Central memory CD8-positive, alpha-beta T cell (primary cell): ENCODE measurements at places on chromosomes 6 and 20.

DNA sequence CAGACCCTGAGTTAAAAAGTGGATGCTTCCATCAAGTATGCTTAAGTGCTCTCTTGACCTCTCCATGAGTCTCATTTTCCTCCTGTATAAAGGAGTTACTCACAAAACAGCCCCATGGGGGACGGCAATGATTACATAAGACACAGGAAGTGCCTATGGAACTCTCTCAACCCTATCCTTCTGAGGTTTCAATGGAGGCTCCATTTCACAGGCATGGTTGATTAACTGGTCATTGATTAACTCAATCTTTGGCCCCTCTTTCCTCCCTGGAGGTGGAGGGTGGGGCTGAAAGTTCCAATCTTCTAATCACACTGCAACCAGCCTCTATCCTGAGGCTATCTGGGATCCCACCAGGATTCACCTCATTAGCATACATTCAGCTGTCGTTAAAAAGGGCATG lies 29.3 kb downstream of the CST8 start:
- no peak for DNase-seq

GRCh38 chr20:37991157-37991866 lies 41.9 kb downstream of the TTI1 start:
- DNase-seq = no peak

- no peak for DNase-seq
Observed at GRCh38 chr6:11639376-11640235, 102.1 kb downstream of the TMEM170B start.

DNA sequence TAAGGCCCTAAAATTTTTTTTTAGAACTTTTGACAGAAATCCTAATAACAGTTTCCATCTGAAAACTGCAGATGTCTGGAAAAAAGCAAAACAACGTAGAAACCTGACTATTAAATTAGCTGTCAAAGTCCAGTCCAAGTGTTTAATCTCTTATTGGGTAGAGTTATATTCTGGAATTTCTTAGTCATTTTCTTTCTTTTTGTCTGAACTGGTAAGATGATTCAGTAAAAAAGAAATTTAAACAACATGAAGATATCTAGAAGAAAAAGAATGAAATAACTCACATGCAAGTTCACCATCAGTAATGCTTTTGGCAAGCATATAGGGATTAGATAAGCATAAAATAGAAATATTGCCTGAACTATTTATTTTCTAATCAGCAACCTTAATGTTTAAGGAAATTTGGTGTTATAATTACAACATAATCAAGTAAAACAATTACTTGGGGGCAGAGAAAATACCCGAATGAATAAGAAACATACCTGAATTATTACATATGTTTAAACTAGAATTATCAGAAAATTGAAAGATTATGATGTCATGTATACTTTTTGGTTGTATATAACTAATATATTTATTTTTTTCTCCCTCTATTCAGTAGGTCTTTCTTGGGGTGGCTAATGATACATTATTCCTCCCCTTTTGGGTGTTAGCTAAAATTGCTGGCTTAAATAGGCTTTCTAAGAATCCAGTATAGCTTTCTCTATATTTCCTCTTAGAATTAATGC lies 51.1 kb downstream of the FAM83B start:
- DNase-seq = no peak

GRCh38 chr6:79544299-79544927 lies 7.2 kb upstream of the LCA5 start:
- no peak for DNase-seq

DNA sequence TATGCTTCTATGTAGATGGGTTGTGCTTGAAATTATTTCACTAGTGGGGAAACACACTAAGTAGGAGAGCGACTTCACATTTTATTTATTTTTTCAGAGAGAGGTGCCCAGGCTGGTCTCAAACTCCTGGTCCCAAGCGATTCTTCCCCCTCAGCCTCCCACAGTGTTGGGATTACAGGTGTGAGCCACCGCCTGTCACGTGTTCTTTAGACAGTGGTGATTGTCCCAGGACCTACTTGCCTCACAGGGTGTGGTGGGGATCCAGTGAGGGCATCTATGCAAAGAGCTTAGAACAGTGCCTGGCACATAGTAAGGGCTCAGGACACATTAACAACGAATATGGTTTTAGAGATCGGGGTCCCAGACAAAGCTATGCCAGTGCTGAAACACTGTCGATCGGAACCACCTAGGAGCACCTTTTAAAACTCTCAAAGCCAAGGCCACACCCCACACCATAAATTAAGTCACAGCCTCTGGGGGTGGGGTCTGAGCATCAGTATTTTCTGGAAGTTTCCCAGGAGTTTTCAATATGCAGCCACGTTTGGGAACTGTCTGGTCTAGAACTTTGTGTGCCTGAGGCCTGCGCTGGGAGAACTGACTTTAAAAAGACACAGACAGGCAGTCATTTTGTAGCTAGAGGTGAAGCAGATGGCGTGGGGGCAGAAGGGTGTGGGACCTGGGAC lies 4.8 kb upstream of the BCAS4 start:
- no peak for DNase-seq

GRCh38 chr6:38185244-38185643 lies 365.7 kb downstream of the ZFAND3 start:
- DNase-seq = no peak

- DNase-seq = no peak
Observed at GRCh38 chr6:129644567-129645015, 65.4 kb downstream of the ARHGAP18 start.

DNA sequence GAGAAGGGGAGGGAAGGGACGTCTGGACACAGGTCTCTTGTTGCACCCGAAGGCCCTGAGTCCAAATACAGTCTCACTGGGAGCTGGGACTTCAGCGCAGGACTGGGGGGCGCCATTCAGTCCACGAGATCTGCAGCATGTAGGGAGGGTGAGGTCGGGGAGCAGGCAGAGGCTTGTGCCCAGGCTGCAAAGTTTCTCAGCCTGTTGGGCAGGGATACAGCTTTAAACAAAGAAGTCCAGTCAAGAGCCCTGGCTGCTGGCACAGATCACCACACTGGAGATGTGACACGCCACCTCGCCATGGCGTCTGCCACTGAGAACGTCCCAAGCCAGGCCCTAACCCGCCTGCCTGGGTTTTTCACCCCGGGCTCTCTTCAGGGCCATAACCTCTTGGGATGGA lies 256.6 kb downstream of the DLL1 start:
- DNase-seq = no peak

- DNase-seq = no peak
Observed at GRCh38 chr20:33621717-33622400, 40.3 kb upstream of the C20orf144 start.

GRCh38 chr6:87282743-87283142 lies 39.6 kb upstream of the SMIM8 start:
- no peak for DNase-seq

DNA sequence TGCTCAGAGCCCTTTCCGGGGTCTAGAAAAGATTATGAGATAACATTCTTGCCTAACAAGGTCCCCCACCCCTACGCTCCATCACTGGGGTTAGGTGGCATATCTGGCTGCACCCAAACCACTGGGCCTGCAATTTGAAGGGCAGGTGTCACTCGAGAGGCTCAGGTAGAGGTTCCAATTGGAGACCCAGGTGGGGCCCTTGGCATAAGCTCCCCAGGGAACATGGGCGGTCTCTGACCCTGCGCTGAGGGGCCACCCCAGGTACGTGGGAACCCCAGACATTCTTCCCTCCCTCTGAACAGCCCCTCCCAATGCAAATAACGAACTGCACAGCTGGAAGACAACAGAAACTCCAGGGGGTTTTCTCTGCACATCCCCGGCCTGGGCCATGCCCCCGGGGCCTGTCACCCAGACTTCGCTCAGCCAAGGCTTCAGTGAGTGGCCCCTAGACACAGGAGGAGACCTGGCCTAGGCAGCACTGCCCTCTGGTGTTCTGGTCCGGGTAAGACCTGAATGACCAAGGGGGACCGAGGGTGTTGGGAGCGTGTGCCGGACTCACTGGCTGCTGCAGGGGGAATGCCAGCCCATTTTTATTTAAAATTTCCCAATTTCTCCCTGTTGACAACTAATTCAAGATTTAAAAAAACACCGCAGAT lies 47.5 kb downstream of the DSTN start:
- peak; percentile 28 for DNase-seq

DNA sequence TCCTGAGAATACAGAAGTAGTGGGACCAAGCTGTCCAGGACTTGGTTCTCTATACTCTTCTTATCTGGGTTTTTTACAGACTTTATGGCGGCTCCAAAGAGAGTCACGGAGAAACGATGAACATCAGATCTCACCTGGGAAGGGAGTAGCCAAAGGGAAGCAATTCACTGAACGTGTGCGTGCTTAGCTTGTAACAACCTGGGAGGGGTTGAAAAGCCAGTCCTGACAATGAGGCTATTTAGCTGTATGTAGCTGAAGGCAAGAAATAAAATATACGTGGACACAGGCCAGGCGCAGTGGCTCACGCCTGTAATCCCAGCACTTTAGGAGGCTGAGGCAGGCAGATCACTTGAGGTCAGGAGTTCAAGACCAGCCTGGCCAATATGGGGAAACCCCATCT lies 18.2 kb upstream of the RBL1 start:
- no peak for DNase-seq

GRCh38 chr6:168577496-168577895 lies 136.5 kb downstream of the SMOC2 start:
- no peak for DNase-seq

- no peak for DNase-seq
Observed at GRCh38 chr6:159035891-159036290, 8.9 kb downstream of the TAGAP start.
